ENCODE measurements at places on chromosomes 6 and 20. TPM values are rescaled to one million over a fixed set of nuclear protein-coding genes. Genes with fewer than 3 reads are reported as not detected.

DNA sequence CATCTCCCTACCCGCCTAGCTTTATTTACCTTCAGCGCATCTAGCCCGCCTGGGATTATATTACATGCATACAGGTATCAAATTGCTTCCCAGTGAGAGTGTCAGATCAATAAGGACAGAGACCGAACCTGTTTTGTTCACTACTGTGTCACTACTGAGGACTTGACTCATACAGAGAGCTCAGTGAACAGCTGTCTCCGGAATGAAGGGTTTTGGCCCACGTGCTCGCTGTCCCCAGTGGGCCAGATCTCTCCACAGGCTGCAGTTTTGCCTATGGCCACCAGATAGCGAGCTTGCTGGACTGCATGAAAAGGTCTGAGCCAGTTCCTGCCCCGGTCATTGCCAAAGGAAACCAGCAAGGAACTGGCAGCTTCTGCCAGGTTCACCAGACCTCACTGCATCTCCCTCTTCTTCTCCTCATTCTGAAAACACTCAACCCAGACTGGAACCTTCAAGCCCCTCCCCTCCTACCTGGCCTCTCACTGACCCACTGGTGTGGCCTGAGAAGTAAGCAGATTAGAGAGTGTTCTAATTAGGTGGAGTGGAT lies 150.8 kb downstream of the ZMYND8 start:
- DNase-seq: peak; percentile 59

- no peak for DNase-seq
Observed at GRCh38 chr20:22729180-22729579, 144.8 kb upstream of the FOXA2 start.

GRCh38 chr6:156517088-156517487 lies 260.1 kb upstream of the ARID1B start:
- DNase-seq: no peak

DNA sequence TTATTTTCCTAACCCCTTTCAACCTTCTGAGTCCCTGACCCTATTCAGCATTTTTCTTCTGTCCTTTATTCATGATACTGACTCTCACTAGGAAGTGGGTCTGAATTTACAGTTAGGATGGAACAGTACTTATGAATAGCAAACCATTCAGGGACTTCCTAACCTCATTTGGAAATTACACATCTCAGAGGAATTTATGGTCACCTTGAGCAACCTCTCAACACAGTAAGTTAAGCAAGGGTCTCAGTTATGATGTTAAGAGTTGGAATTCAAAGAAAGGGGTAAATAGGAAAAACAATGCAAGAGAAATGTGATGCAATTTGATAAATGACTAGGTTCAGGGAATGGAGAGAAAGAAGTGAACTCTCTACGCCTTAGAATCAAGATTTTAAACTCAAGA lies 97.3 kb downstream of the GPR6 start:
- no peak for DNase-seq

GRCh38 chr6:107557698-107558097 lies 67.8 kb downstream of the SOBP start:
- DNase-seq: no peak

GRCh38 chr6:88585276-88585692 lies 378.1 kb downstream of the RNGTT start:
- DNase-seq: no peak

GRCh38 chr6:149150801-149151398 lies 166.6 kb upstream of the TAB2 start:
- no peak for DNase-seq

DNA sequence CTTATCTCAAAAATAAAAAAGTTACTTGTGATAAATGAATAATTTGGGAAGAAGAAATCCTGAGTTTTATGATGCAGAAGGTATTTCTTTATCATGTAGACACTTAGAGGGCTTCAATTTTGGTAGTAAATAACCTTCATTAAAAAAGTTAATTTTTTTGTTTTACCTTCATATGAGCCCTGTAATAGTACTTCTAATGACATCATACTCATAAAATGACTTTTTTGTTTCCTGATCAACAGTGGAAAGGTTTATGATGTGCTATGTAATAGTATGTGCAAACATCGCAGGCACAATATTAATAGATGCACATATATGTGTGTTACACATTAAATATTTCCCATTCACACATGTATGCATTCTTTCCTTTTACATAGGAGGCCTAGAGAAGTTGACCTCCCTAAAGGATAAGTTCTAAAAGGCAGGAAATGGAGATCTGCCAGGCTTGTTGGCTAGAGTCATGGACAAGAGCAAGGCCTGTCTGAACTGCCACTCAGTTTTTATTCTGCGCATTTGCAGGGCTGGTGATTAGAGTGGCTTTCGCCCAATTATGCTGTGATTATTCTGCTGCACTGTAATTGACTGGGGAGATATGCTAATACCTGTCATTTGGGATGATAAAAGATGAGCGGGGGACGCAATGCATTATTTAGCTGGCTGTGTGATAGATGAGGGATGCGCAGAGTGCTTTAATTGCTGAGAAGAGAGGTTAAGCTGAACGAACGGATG lies 272.6 kb downstream of the TMEM242 start:
- peak; percentile 41 for DNase-seq

DNA sequence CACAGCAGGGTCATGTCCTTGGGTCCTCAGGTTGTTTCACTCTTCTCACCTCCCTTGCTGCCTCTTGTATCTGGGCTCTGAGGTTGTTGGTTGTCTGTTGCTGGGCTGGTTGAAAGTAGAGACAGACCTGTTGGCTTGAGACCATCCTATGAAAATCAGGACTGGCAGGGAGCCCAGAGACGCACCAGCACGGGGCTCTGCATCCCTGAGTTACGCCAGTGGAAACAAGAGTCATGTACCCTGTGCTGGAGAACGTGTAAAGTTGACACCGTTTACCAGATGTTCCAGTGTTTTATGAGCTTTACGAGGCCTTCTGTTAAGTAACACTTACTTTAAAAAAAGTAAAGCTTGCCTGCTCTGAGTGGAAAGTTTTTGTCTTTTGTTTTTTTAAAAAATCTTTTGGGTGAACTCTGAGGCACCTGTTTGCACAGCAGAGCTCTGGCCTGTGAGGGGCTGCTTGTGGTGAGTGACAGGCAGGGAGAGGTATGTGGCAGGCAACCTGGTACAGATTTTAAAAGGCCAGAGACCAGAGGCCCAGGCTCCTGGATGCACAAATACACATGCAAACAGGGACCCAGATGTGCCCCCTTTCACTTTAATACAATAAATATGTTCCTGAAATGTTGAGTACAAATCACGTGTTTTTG lies 260.0 kb upstream of the SUPT3H start:
- no peak for DNase-seq

- DNase-seq: no peak
Observed at GRCh38 chr6:152698692-152699091, 995 bp downstream of the MYCT1 start.

GRCh38 chr6:3455569-3456394 lies 1.1 kb downstream of the SLC22A23 start:
- peak; percentile 37 for DNase-seq

- DNase-seq: no peak
Observed at GRCh38 chr6:15264902-15265761, 19.3 kb downstream of the JARID2 start.

DNA sequence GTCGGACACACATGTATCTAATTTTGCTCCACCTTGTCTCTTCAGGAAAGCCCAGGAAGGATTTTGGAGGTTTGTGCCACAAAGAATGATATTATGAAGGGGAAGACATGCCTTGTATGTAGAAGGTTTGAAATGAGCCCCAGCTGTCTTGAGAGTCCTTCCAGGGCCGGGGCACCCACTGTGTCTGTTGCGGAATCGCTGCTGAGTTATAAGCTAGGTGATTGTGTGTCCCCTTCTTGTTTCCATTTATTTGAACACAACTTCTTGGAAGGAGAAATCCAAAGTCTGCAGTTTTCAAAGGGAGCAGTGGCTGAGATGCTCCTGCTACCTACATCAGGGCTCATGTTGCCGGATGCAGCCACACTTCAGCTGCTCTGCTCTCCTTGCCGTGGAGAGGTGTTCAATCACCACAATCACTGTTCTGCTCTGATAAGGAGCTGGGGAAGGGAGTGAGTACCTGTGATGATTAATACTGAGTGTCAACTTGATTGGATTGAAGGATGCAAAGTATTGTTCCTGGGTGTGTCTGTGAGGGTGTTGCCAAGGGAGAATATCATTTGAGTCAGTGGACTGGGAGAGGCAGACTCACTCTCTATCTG lies 828.6 kb downstream of the QKI start:
- DNase-seq: no peak

DNA sequence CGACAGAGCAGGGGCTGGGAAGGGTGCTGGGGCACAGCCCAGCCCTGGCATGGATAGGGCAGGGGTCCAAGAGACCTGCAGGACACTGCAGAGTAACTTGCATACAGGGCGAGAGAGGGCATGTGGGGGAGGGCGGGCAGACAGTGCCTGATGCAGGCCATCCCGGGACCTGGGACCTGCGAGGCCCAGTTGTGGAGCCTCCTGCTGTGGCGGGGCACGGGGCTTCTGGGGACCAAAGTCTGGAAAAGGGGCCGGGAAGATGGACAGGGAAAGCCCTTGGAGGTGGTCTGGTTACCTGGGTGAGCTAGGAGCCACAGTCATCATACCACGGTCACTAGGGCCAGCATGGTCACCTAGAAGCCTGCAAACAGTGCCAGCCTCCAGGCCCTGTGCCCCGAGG lies 412 bp upstream of the TUBB1 start:
- no peak for DNase-seq

- no peak for DNase-seq
Observed at GRCh38 chr20:14536738-14537137, 199.3 kb upstream of the FLRT3 start.

- DNase-seq: no peak
Observed at GRCh38 chr6:50116390-50116789, 66.7 kb upstream of the DEFB112 start.

DNA sequence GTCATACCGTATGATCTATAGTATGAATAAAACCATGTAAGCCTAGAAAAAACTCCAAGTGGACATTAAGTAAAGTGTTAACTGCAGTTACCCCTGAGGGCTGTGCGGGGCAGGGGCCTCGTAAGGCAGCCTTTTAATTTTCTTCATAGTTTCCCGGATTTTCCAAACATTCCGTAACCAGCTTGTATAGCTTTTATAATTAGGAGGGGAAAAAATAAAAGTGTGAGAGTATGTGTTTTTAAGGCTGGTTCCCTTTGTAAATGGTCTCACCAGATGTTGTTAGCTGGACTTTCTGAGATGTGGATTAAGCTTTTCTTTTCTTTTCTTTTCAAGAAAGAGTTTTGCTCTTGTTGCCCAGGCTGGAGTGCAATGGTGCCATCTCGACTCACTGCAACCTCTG lies 7.0 kb downstream of the KIAA1755 start:
- DNase-seq: no peak

DNA sequence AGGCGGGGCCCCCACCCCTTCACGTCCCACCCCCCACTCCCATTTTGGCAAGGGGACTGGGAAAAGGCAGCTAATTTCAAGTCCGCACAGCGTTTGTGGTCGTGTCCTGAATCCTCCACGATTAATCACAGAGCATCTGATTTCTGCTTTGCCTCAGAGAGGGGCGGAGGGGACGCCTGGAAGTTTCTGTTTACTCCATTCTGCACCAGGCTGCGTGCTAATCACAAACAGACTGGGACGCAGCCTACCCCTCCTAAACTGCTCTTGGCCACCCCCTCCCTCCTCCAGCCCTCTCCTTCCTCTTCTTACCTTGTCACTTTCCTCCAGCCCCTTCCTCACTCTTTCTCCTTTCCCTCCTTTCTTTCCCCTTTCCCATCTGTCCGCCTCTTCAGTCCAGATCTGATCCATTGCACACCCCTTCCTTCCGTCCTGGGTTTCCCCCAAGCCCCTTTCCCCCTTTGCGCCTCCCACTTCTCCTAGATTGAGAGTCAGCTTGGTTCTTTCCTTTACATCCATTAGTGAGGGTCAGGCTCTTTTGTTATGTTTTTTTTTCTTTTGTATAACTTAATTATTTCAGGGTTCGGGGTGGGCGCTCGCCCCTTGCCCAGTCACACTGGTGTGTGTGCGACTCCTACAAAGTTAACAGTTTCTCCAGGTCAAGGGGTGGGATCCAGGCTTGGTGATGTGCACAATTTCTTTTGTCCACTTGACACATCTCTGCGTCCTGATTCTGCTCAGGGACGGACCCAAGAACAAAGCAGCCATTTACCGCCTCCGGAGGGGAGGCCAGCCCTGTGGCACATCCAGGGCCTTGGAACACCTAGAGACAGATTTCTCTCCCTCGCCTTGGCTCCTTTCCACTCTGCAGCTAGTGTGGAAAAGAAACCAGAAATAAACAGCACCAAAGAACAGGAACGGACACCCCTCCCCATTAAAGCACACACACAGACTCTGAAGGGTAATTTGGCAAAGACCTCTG lies 520 bp upstream of the RIPOR3 start:
- DNase-seq: no peak

DNA sequence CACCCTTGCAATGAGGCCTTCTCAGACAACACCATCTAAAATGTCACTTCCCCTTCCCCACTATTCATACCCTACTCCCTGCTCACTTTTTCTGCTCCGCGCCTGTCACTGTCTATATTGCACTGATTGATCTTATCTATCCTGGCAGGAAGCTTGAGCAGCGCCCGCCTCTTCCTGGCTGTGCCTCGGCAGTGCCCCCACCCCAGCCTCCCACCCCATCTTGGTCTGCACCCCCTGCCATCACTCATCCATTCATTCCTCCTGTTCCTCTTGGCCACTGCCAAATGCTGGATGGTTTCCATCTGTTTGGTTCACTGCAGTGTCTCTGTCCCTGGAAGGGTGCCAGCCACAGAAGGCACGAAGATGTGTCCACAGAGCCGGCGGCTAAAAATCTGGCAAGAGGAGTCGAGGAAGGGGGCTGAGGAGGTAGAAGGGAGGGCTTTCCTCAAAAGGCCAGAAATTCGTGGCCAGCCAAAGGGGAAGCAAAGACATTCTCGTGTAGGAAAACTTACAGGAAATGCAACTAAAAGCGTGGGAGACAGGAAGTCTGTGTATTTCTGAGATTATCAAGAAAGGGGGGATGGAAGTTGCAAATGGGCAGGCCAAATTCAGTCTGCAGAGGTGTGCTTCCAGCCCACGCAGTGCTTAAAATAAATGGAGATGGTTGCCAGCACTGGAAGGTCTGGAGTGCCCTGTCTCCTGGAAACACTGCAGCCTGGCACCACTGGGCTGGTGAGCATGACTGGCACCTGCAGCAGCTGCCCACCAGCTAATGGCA lies 27.6 kb downstream of the SYNJ2 start:
- DNase-seq: peak; percentile 78

- no peak for DNase-seq
Observed at GRCh38 chr6:74574794-74575193, 631.1 kb downstream of the COL12A1 start.

- no peak for DNase-seq
Observed at GRCh38 chr20:54941666-54942065, 466.3 kb downstream of the DOK5 start.

The TSBP1 gene
- total RNA-seq: not detected

The SNAP25 gene
- 0.97 TPM for total RNA-seq

The ADGRF5 gene
- total RNA-seq: 56.9 TPM

The RNF146 gene
- 44.9 TPM for total RNA-seq

The HLA-G gene
- not detected for total RNA-seq

The TBP gene
- total RNA-seq: 9.7 TPM

Measured in left cardiac atrium (tissue), 4 donors.